ENCODE measurements at places on chromosomes 3 and 15. TPM values are rescaled to one million over a fixed set of nuclear protein-coding genes. Genes with fewer than 3 reads are reported as not detected.

CCRL2 gene
- total RNA-seq: not detected

ZNF35 gene
- 18.3 TPM for total RNA-seq

LTF gene
- total RNA-seq: 0.14 TPM

MINAR1 gene
- total RNA-seq: 0.66 TPM

ARHGEF3 gene
- total RNA-seq: 10.0 TPM

HIGD2B gene
- not detected for total RNA-seq

PRKCD gene
- total RNA-seq: 4.2 TPM

BOC gene
- 4.9 TPM for total RNA-seq

SQOR gene
- total RNA-seq: 86.5 TPM

ZDHHC23 gene
- total RNA-seq: 1.1 TPM

DPPA4 gene
- total RNA-seq: not detected

MANF gene
- total RNA-seq: 91.8 TPM

TP63 gene
- total RNA-seq: under 0.01 TPM

Measured in placental pericyte (primary cell).